Stimulated activated CD4-positive, alpha-beta T cell treated with anti-CD3 and anti-CD28 coated beads, TNF-alpha, amount 100 ng/mL, for 4 hours (primary cell): ENCODE measurements at places on chromosomes 2 and 18.
A peak's percentile ranks its signal among the peaks of the same experiment; 100 is the strongest.

GRCh38 chr2:117127680-117128079 is 686.8 kb upstream of the DDX18 start:
- no peak for DNase-seq

DNA sequence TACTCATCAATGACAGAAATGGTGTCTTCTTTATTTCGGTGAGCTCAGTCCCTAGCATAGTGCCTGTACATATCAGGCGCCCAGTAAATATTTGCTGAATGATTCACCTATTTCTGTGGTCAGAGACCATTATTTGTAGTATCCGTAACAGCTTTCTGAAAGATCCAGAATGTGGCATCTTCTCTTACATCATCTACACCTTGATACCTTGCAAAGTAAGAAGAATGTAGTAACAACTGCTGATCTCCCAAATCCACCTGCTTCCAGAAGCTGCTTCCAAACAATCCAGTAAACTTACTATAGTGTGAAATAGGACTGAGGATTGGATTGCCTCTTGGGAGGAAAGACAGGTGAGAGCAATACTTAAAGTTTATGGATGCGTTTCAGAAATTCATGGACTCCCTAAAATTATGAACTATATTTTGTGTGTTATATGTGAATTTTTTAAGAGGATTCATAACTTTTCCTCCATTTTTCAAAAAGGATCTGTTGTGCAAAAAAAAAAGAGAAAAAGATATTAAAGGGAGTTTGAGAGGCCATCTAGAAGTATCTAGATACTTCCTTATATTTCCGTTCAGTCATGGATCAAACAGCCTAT is 945 bp upstream of the ASXL2 start:
- no peak for DNase-seq

DNA sequence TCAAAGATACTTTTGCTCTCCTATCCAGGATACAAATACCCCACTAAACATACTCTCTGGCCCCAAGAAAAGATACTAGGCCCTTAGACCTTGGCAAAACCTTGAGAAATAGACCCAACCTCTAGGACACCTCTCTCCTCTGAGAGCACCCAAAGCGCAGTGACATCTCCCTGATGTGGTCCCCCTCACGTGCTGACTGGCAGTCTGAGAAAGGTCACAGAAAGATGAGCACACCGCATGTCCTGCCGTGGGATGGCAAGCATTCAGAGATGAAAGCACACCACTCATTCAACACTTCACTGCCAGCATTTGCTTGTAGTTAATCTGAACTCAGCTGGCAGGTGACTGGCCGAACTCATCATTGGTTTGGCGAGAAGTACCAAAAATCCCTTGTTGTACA is 6.1 kb upstream of the TBC1D8 start:
- DNase-seq: no peak

GRCh38 chr2:119838179-119838578 is 78.5 kb downstream of the PTPN4 start:
- no peak for DNase-seq

GRCh38 chr2:226644399-226644865 is 155.2 kb downstream of the IRS1 start:
- DNase-seq: no peak

DNA sequence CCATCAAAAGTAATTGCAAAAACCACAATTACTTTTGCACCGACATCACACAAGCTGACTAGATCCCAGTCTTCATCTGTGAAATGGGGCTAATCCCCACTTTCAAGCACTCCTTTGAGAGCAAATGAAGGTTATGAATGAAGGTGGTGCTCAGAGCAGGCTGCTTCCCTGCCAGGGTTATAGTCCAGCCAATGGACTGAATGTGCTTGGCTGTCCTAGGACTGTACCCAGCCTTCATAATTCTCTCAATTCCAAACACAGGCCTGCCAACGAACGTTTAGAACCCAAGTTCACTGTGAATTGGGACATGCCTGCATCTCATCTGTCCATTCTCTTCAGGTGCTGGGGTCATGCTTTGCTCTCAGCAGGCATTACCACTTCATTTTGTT is 27.8 kb upstream of the ICOS start:
- no peak for DNase-seq

DNA sequence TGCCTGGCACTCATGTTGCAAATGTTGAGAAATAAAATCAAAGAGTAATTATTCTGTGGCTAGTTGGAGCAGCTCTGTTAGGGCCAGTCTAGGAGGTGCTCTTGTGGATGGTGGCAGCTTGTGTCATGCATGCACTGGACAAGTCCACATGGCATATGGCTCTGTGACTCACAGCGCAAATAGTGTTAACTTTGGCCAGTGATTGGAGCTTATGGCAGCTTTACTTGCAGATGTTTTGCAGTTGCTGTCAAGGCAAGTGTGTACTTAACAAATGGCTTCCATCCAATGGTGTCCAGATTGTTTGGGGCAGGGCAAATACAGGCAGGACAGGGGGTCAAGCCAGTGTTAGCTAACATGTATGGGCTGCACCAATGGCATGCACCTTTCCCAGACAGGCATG is 26.1 kb upstream of the TMX3 start:
- DNase-seq: no peak

DNA sequence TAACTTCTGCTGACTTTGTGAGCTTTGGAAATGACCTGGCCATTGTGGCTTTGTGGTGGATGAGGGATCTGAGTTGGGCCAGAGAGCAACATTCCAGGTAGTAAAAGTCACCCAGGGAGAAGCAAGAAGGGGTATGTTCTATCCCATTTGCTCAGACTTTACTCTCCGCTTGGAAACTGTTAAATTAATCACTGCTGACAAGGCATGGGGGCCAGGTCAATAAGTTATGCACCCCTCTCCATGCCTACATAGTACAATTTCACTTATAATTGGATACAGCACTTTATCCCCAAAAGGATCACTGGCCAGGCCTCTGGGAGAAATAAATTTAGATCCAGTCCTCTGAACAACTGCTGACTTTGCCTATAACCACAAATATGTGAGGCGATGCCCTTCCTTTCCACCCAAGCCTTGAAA is 92.1 kb downstream of the RPRM start:
- DNase-seq: no peak

GRCh38 chr18:79455261-79455660 is 59.5 kb downstream of the NFATC1 start:
- DNase-seq: no peak

DNA sequence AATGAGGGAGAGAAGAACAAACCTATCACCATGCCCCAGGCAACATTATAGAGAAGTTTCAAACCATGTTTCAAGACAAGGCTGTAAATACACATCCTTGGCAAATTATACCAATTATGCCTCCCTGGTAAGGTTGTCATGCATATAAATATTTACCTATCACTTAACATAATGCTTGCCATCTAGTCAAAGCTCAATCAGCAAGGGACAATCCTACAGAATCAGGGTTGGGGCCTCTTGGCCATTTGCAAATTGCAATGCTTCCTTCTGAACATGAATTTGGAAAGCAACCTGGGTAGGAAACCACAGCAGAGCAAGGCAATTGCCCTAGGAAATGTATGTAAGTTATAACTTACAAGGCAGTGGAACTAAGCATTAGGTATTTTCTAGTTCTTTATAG is 907.2 kb upstream of the CDH2 start:
- no peak for DNase-seq

DNA sequence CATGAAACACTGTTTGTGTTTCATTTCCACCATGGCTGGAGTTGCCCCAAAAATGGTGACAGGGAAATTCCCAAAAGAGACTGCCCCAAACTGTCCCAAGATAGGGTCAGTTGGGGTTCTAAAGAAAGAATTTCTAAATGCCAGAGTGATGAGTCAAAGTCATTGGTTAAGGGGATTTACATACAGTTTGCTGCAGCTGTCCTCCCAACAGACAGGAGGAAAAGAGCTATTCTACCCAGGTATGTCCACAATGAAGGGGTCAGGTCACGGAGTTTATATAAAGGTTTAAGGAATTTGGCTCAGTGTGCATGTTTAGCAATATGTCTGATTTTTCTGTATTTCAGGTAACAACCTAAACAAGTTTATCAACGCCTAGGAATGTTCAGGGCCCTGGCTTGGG is 344.1 kb downstream of the TDRD15 start:
- no peak for DNase-seq

DNA sequence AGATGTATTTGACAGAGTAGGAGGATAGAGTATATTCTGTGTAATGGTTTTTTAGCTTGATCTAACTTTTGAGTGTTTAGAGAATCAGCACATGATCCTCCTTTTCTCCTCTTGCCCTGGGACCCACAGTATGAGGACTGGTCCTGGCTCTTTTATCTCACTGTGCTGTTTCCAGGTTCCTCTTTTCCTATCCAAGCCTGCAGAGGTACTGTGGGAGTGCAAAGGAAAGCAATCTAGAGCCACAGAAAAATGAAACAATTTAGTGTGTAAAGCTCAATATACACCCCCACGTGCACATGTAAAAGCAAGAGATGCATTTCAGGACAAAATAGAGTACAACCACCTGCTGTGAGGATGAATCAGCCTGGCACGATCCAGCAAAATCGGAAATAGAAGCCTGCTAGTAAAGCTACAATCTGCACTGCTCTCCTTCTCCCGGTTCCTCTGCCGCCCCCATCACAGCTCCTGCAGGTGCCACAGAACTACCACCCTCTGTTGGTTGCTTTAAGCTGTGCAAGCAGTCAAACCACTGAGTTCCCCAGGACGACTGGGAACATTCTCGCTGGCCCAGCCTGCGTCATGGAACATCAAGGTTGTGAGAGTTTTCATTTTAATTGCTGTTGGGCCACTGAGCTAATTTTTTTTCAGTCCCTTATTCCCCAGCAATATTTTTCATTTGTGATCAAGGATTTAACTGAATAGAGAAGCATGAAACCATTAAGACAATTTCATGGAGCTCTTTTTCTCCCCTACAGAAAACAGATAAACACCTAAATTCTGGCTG is 47.8 kb upstream of the MAPRE3 start:
- DNase-seq: peak; percentile 8

- DNase-seq: no peak
These were observed 35.4 kb upstream of the LYPD6B start for GRCh38 chr2:149002891-149003740.

DNA sequence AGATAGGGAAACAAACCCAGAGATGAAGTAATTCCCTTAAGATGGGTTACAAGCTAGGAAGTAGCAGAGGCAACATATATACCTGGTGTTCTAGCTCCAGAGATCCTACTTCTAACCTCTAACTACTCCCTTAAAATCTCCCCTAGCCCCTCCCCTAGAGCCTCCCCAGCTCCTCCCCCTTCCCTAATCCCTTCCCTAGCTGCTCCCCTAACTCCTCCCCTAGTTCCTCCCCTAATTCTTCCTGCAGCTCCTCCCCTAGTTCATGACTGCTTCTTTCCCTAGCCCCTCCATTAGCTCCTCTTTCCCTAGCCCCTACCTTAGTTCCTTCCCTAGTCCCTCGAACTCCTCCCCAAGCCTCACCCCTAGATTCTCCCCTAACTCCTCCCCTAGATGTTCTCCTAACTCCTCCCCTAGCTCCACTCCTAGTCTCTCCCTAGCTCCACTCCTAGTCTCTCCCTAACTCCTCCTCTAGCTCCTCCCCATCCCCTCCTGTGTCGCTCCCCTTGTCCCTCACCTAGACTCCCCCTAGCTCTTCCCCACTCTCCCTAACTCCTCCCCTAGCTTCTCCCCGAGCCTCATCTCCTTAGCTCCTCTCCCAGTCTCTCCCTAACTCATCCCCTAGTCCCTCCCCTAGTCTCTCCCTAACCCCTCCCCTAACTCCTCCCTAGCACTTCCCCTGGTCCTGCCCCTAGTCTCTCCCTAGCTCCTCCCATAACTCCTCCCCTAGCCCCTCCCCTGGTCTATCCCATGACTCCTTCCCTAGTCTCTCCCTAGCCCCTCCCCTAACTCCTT is 108.9 kb downstream of the CD226 start:
- no peak for DNase-seq

DNA sequence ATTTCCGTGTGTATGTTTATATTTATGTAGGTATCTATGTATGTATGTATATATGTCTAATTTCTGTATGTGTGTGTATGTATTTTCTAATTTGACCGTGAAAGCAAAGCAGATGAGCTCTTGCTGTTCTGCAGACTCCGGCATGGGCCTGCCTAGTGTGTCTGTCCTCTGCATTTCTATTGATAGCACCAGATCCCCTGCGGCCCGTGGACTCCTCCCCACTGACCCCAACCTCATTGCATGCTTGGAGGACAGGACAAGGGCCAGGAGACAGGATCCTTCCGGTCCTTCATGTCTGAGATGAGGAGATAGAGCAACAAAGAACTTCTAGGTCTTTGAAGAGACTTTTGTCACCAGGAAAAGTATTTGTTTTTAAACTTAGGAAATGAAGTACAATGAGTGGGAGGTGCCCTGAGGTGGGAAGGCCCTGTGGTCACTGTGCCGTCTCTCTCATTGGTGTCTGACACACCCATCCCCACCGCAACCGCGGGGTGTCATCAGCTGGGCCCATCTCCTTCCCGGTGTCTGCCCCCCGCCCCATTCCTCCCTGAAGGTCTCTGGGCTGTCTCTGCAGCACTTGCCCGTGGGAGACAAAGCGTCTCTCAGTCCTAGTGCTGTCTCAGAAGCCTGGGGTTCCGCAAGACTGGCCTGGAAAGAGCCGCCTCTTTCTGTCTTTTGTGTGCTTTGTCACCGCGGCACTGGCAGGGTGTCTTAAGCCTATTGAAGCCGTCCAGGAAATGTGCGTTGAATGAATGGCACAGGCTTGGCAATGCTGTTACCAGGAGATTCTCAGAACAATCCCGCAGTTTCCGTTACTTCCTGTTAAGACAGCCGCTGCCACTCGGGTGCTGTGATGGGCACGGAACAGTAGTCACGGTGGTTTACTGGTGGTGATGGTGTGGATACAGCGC is 216.4 kb downstream of the AGAP1 start:
- no peak for DNase-seq

- DNase-seq: no peak
These were observed 430.9 kb upstream of the HNRNPA3 start for GRCh38 chr2:176781570-176782217.

GRCh38 chr2:142380372-142380771 is 249.6 kb upstream of the LRP1B start:
- DNase-seq: no peak

DNA sequence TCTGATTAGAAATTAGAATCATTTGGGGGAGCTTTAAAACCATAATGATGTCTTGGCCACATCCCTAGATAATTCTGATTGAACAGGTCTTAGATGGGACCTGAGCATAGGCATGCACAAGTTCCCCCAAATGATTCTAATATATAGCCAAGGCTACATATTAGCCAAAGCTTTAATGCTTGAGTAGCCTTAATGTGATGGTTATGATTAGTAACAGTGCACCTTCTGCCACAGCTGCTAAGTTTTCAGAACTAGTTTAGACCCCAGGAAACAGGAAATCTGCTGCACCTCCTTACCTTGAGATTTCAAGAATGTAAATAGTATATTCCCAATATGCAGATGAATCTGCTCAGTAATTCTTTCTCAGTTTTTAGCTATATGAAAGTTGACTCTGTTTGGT is 119.8 kb downstream of the PTPN4 start:
- no peak for DNase-seq

- no peak for DNase-seq
These were observed 87.0 kb downstream of the MTX2 start for GRCh38 chr2:176356251-176356650.
